NCI-H2081 (cell line): ENCODE measurements at places on chromosomes 2 and 18.

- no peak for DNase-seq
Observed at GRCh38 chr18:47113796-47114540, 36.3 kb downstream of the HDHD2 start.

DNA sequence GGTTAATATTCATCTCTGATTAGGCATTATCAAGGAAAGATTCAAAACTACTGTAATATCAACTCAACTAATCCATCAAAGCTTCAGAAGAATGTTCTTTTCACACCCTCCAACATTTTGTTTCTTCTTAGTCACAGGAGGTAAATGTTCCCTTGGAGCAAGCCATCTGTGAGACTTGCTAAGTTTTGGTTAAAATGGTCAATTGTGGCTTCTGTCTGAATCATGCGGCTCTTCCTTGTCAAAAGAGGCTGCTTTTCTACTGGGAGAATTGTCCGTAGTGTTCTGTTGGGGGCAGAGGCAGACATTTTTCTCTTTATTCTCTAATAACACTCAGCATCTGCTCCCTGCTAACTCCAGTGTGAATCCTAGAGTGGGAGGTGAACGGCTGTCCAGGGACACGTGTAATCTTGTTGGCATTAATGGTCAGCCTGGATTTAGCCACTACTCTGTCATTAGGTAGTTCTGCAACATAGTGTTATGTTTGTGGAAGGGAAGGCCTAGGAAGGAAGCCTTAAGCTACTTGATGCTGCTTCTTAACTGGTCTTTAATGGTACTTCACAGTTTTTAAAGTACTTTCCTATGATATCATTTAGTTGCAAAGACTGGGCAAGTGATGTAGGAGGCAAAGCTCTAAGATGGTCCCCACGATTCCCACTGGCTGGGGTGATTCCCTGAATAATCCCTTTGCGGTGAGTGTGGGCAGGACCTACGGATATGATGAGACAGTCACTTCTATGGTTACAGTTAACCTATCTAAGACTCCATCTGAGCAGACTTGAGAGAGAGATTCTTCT, 22.6 kb upstream of the FAP start:
- no peak for DNase-seq

GRCh38 chr2:23618794-23619530, 234.0 kb downstream of the KLHL29 start:
- peak; percentile 30 for DNase-seq

DNA sequence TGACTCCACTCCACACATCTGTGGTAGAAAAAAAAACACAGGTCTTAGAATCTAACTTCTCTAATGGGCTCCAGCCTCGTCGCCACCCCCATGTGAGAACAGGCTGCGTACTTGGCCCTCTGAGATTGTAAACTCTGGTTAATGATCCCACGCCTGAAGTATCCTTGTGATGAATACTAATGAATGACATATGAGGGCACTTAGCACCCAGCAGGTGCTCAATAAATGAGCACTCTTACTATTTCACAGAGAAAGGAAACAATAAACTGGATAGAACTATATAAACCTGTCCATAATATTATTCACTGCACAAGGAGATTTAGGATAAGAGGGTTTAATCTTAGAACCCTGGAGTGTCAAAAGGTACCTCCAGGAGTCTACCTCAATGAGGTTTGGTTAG, 310.1 kb upstream of the HNRNPA3 start:
- peak; percentile 14 for DNase-seq

DNA sequence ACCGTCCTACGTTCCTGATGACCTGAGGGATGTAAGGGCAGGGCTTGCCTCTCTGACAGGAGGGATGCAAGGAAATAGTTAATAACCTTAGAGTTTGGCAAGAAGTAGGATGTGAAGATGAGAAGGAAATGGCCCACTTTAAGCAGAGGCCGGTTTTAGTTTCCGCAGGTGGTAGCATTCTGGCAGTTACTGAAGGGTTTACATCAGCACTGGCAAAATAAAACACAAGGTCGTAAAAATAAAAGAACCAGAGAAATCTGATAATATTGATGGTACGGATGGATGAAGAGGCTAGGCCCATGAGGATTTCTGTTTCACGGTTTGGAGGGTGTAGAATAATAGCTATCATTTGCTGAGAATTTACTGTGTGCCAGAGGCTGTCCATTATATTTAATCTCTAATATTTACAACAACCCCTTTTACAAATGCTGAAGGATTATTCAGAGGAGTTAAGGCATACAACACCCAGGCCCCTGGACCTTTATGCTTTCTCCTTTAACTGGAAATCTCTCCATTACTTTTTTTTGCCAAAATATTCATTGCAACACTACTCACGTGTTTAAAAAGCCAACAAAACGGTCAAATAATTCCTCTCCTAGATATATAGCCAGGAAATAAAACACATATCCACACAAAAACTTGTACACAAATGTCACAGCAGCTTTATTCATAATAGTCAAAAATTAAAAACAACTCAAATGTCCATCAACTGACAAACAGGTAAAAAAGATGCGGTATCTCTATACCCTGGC, 28.5 kb downstream of the DAPL1 start:
- no peak for DNase-seq

DNA sequence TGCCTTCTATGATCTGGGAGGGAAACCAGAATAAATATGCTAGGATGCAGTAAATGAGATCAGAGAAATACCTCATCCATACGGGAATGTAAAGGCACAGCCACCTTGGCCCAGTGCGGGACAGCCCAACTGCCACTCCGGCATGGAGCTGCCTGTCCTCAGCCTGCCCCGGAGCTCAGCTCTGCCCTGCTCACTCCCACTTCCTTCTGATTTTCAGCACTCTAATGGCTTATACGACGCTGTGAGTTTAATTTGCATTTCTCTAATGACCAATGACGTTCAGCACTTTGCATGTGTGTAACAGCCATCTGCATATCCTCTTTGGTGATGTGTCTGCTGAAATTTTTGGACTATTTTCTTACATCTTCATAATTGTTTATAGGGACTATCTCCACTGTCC, 172.5 kb upstream of the RAB6C start:
- no peak for DNase-seq

GRCh38 chr2:56565143-56565542, 381.4 kb downstream of the CCDC85A start:
- DNase-seq = no peak

GRCh38 chr2:224819075-224819474, 102.9 kb upstream of the CCDC195 start:
- DNase-seq = peak; percentile 26

- peak; percentile 21 for DNase-seq
Observed at GRCh38 chr18:45760462-45761036, 36.6 kb downstream of the SLC14A1 start.

GRCh38 chr2:215841175-215841816, 172.1 kb downstream of the MREG start:
- no peak for DNase-seq

DNA sequence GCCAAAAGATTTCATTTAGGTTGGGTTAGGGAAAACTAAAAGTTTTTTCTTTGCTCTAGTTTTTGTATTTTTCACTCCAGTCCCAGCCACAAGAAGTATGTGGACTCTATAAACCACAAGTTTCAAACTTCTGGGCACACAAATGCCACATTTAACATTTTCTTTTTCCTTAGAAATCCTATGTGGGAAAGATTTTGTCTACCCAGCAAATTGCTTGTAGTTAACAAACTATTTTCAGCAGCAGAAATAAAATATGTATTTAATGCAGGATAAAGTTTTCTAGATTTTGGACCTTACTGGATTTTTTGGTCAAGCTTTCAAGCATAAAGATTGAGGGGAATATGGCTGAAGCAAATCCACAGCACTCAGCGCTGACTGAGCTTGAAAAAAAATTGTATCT, 9.1 kb downstream of the ERICH2 start:
- DNase-seq = no peak

DNA sequence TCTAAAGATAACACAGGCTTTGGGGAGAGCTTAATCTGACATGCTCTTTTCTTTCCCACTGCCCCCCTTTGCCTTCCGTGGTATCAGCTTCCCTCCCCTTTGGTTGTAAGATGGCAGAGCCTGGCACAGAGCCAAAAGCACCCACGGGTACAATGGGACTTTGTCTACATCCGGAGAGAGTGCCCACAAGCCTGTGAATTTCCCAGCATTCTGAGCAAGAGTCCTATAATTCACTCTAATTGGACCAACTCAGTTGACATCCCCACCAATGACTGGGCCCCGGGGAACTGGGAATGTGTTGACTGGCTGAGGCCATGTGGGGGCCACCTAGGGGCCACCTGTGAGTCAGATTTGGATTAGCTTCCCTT, 20.1 kb upstream of the C2orf72 start:
- no peak for DNase-seq

GRCh38 chr2:66920415-66920814, 476.7 kb upstream of the ETAA1 start:
- no peak for DNase-seq

- DNase-seq = no peak
Observed at GRCh38 chr2:3257166-3257565, 120.5 kb downstream of the EIPR1 start.

DNA sequence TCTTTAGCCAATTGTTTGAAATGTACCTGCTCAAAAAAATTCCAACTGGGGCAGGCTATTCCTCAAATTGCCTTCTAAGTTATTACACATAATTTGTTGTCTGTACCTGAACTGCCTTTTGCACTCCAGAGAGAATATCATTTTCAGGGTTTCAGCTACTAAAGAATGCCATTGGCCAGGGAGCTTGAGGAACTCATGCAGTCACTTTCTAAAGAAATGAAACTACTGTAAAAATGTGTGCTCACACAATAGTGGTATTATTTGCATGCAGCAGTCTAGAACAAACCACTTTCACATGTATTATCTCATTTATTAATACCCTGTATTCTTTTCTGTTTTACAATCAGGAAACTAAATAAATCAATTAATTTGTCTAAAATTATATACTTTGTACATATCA, 152.2 kb downstream of the PID1 start:
- no peak for DNase-seq

- no peak for DNase-seq
Observed at GRCh38 chr2:128477026-128477820, 158.6 kb upstream of the HS6ST1 start.

DNA sequence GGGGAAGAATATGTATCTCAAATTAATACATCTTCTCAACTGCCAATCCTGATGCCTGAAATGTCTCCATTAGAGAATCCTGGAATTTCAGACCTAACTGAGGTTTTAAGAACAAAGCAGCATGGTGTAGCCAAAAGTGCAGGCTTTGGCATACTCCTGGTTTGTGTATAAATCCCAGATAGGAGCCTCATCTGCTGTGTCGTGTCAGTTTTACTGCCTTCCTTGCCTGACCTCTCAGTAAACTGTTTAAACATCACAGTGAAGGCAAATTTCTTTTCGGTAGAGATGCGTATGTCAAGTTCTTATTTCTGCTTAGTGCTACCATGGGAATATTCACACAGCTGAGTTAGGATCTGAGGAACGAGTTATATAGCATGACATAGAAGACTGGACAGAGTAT, 7.3 kb downstream of the SCG2 start:
- no peak for DNase-seq

DNA sequence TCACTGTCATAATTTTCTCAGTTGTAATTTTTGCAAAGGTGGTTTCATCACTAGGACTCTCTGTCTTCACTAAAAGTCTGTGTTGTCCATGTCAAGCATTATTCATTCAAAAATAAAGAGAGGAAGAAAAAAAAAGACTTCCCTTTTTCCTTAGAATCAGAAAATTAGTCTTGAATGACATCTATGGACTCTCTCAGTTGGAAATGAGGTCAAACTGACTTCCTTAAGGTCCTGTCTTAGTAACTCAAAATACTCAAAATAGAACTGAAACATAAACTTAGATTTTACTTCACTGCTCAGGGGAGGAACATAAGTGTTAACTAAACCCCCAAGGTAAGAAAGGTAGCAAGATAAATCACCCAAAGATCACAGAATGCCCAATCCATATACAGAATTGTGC, 2.2 kb upstream of the ZNF407 start:
- DNase-seq = no peak

DNA sequence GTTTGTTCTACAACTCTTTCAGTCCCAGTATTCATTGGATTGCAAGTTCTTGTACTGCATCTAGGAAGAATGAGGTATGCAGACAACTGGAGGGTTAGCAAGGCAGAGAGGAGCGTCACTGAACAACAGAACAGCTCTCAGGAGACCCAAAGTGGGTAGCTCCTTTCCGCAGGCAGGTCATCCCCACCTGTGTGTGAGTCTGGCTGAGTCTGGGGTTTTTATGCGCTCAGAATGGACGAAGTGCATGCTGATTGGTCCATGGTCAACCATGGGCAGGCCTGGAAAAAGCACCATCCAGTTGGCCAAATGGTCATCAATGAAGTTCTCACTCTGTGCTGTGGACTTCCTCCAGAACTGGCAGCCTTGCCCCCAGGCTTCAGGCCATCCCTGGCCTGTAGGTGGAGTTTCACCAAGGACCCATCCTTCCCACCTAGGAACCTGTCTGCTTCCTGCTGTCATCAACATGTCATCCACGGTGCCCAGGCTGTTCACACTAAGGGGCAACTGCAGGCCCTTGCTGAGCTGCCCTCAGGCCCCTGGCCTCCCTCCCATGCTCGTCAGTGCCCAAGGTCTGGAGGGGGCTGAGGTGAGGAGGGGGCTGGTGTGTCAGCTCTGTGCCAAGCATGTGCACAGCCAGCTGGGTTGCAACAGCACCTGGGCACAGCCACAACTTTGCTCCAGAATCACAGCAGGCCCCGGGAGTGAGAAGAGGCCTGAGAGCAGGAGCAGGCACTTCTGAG, 11.1 kb upstream of the TFCP2L1 start:
- DNase-seq = no peak

GRCh38 chr2:64615844-64616536, 37.7 kb downstream of the SERTAD2 start:
- DNase-seq = no peak

DNA sequence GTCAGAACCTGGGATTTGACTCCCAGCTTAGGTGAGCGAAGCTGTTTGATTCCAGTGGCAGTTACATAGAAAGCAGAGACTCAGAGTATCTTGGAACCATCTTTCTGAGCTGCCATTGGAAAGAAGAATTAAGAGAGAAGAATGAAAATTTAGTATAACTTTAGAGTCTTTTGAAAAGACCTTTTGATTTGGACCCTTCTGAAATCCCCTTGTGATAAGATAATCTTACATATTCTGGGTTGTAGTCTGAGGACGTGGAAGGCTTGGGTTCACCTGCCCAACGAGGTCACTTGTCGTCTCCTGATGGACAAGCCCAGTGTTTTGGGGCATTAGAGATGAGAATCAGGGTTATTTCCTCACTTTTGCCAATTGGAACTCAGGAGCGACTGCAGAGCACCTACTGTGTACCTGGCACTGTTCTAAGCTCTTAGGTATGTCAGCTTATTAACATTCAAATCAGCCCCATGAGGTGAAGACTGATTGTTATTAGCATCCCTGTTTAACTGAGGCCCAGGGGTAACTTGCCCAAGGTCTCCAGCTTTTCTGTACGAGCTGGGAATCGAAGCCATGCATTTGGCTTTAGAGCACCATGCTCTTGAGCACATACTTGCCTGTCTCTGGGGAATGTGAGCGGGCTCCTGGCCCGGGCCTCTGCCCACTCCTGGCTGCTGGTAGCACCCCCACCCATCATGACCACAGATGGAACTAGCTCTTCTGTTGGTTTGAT, 2.9 kb downstream of the HK2 start:
- DNase-seq = no peak

DNA sequence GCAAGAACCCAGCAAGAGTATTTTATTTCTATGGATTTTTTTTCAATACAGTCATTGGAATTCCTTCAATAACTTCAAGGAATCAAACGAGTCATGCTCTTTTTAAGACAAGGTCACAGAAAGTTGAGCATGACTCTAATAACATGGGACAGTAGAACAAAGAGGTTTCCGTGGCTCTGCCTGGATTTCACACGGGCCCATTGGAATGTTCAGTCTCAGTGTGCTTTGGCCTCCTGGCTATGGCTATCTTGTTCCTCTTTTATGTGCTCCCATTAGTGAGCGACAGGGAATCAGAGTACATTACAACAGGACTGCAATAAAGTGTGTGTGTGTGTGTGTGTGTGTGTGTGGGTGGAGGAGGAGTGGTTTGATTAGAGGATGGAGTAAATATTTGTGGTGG, 312.4 kb downstream of the DCC start:
- DNase-seq = no peak
